ENCODE measurements at places on chromosomes 2 and 18. TPM values are rescaled to one million over a fixed set of nuclear protein-coding genes. Genes with fewer than 3 reads are reported as not detected.

The NMUR1 gene
- under 0.01 TPM for total RNA-seq

The ALKAL2 gene
- total RNA-seq, result not detected

The CAMKMT gene
- total RNA-seq, result 9.1 TPM

The TWIST2 gene
- 46.2 TPM for total RNA-seq

The M1AP gene
- total RNA-seq, result 0.16 TPM
